ENCODE measurements at places on chromosomes 7 and 10. TPM values are rescaled to one million over a fixed set of nuclear protein-coding genes. Genes with fewer than 3 reads are reported as not detected.

DNA sequence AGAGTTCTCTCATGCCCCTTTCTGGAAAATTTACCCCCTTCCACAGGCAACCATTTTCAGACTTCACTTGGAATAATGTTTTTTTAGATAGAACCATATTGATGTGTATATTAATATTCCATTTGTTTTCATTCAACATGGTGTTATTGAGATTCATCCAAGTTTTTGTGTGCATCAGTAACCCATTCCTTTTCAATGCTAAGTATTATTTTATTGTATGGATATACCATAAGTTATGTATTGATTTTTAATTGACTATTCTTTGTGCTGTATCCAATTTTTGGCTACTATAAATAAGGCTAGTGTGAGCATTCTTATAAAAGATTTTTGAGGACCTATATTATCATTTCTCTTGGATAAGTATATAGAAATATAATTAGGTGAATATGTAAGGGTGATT, 1025.7 kb downstream of the GRM8 start:
- no peak for DNase-seq

GRCh38 chr10:96565774-96566173, 21.0 kb downstream of the TM9SF3 start:
- no peak for DNase-seq

GRCh38 chr10:45424668-45425404, 50.8 kb downstream of the ALOX5 start:
- DNase-seq = no peak

DNA sequence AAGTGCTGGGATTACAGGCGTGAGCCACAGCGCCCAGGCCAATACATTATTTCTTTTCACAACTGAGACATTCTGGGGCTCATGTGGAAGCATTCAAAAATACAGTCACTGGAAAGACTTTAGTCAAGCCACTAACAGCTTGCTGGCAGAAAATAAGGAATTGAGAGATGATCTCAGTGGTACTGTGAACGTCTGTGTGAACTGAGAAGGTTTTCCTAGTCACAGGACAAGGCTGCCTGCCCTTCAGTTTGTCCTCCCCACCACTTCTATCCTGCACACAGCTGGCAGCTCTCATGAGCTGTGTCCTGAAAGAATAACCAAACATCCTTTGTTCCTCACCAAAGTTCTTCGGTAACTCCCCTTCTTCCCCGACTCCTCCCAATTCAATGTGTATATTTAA, 31.3 kb upstream of the ITGA8 start:
- DNase-seq = no peak

- no peak for DNase-seq
Observed at GRCh38 chr10:25808372-25808771, 125.7 kb upstream of the MYO3A start.

- DNase-seq = no peak
Observed at GRCh38 chr7:22879280-22879679, 56.6 kb upstream of the TOMM7 start.

GRCh38 chr10:52420656-52421055, 106.6 kb downstream of the DKK1 start:
- peak; percentile 23 for DNase-seq

SMARCD3 gene
- 25.6 TPM for total RNA-seq

FANK1 gene
- total RNA-seq = 3.1 TPM

THNSL1 gene
- 2.3 TPM for total RNA-seq

SLC13A1 gene
- total RNA-seq = not detected

EN2 gene
- total RNA-seq = 1.4 TPM

Data from Daoy (cell line).